Kidney (tissue), 22 donors: ENCODE measurements at places on chromosomes 2 and 18. TPM values are rescaled to one million over a fixed set of nuclear protein-coding genes. Genes with fewer than 3 reads are reported as not detected.

Gene DYSF
- total RNA-seq: 19.8 TPM

Gene TUBB8B
- total RNA-seq: not detected

Gene LDAH
- 20.4 TPM for total RNA-seq

Gene IFIH1
- 21.6 TPM for total RNA-seq

Gene SIX3
- total RNA-seq: 0.16 TPM

GRCh38 chr2:241261628-241262027 is 53.8 kb downstream of the HDLBP start:
- DNase-seq: no peak

- DNase-seq: peak; percentile 79
These were observed 116.3 kb upstream of the SCN7A start for GRCh38 chr2:166610180-166610912.

DNA sequence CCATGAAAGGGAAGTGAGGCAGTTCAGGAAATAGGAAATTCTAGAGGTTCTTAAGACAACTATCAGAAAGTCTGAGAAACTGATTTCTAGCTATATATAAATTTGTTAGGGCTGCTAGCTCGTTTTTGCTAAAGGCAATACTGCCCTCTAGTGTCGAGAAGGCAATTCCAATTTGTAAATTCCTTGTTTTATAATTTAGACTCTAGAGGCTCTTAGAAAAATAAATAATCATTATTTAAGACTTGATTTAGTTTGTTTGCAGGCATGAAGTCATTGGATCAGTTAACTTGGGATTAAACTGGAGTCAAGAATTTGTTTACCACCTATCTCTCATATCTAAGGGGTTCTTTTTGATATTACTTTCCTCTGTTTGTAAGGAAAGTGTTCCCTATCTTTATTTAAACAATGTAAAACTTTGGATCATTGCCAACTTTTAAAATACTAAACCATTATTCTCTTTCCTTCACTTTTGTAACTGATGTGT is 66.2 kb downstream of the ACVR2A start:
- DNase-seq: no peak
